GM20000 (cell line): ENCODE measurements at places on chromosomes 3 and 15.

DNA sequence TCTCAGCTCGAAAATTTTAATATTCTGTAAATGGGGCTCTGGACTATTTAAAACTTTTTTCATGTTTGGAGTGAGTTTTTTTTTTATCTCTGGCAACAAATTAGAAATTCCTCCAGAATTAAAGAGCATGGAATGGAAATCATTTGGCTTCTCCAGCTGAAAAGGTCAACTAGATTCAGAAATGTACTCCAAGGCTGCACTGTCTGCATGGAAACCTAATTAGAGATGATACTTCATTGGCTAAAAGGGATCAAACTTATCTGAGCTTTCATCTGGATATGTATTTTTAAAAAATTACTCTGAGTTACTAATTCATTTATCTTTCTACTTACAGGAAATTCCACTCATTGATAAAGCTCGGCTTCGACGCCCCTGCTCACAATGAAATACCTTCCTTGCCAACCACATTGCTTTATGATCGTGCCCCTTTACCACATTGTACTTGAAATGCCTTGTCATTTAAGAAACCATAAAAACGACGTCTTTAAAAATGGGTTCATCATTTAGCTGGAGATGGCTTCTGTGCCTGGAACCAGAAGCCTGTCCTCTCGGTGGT is 285.5 kb upstream of the ICE2 start:
- no peak for DNase-seq

DNA sequence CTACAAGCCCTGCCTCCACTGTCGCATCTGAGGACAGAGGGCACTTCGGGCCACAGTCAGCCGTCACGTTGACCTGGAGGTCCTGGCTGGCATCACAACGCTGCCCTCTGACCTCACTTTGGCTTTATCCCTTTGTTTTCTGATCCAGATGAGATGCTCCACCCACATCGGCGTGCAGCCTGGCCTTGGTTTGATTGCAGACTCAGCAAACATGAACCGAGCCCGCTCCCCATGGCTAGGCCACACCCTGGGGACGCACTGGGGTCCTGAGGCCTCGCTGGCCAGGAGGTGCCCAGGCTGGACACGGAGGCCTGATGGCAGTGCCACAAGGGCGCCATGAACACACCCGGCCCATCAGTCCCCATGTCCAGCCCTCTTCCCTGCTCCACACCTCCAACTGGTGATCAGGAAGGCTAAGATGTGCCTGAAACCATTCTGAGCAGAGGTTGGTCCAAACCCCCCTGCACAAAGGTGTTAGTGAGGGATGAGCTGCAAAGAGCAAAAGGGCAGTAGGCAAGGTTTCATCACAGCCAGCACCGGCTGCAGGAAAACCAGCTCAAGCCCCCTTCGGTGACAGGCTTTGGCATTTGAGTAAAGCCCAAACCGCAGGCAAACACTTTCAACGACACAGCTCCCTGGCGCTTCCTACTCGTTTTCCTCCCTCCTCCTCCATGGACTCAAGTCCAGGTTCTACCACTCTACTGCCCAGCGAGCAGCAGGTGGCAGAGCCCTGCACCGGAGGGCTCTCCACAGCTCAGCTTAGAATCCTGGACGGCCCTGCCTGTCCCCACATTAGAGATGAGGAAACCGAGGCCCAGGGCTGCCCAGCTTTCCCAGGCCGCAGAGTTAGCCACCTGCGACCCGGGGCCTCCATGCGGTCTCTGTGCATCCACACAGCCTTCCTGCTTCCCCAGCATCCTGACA is 165.8 kb downstream of the NUP210 start:
- DNase-seq, result no peak

DNA sequence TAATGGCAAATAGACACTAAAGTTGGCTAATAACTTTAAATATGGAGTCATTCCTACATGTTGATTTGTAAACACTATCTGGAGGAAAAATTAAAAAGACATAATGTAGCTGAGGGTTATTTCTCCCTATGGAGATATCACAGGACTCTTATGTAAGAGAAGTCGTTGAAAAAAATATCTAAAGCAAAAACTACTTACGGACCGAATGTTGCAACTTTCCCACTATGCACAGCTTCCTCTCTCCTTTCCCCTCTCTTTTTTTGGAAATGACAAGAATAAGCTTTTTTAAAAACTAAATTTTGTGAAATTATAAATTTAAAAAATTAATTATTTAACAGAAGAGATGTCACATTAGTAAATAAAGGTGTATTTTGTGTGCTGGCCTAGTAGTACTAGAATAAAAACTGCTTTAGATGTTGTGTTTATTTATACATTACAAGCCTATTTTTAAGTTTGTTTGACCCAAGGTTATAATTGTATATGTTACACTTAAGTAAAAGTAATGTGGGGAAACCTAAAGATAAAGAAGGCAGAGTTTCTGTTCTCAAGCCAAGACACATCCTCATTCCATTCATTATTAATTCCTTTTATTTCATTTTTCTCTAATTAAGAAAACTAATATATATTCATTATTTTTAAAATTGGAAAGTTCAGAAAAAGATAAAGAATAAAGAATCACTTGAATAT is 20.7 kb upstream of the PPARG start:
- no peak for DNase-seq

- no peak for DNase-seq
Measured at GRCh38 chr3:31947671-31948091, 33.4 kb downstream of the OSBPL10 start.

- DNase-seq, result no peak
Measured at GRCh38 chr3:194254040-194254439, 97.1 kb downstream of the CPN2 start.

- no peak for DNase-seq
Measured at GRCh38 chr3:43689766-43690399, 855 bp upstream of the ABHD5 start.

DNA sequence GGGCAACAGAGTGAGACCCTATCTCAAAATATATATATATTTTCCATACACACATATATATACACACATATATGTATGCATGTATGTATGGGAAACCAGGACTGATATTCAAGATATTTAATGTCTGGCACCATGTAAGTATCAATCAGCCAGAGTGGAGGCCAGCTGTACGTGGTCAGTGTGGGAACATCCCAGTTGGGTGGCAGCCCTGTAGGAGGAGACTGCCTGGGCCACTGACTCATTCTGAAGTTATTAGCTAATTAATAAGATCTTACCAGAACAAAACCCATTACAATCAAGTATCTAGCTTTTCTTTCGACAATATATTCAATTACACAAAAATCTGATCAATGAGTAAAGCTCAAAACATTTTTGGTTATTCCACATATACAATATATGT is 85.1 kb upstream of the OCA2 start:
- no peak for DNase-seq

DNA sequence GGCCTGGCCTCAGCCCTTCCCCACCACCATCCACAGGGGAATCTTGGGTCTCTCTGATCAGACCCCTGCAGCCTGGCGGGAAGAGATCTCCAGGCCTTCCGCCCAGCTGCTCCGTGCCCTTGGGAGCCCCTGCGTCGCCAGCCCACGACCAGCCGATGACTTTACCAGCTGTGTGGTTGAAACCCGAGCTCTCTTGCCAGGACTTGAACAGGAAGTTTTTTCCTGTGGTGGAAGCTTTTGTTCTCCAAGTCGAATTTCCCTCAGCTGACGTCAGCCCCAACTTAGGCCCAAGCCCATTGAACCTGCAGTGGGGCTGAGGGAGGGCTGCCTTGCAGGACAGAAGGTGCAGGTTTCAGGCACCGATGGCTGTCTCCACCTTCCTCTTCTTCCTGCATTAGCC is 51.7 kb upstream of the SMAD3 start:
- no peak for DNase-seq

GRCh38 chr3:132382267-132382666 is 35.0 kb upstream of the DNAJC13 start:
- DNase-seq, result no peak

DNA sequence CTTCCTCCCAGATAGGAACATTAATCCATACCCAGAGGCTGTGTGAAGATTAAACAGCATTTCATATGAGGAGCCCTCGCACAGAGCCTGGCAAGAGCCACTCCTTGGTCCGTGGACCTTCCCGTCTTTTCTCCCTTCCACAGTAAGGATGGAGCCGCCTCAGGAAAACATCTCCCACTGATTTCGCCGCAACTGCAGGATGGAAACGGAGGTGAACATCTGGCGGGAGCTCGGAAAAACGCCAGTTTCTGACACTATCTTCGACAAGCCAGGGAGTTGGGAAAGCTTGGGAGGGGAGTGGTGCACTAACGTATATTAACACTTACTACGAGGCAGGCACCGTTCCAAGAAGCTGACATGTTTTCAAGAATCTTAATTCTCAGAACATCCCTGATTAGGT is 157.9 kb downstream of the XXYLT1 start:
- no peak for DNase-seq

DNA sequence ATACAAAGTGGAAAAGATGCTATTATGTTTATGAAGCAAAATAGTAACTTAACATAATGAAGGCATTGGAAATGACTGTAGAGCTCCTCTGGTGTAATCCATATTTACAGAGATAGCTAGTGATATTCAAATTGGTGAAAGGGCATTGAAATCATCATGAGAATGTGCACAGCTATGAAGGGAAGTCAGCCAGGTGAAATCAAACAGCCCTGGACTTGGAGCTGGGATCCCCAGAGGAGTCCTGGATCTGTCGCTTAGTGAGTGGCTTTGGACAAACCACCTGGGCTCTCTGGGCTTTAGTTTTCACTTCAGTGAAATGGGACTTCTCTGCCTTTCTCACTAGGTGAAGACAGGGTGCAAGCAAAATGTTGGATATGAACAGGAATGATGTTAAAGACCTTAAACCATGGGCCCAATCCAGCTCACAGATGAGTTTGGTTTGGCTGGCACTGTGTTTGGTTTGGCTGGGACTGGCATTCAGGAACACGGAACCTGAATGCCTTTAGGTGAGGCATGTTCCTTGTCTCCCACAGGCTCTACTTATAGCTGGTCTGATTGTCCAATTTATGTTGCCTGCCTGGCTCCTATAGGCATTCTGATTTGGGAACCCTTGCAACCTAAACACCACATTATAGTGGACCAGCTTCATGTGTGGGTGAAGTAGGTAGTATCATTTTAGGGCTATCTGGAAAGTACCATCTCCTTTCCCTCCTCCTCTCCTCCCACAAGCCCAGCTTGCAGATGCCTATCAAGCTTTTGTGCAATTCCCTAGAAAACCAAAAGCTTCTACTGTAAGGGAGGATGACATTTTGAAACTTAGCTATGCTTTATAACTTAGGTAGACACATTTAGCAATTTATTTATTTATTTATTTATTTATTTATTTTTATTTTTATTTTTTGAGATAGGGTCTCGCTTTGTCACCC is 110.6 kb upstream of the TNFAIP8L3 start:
- DNase-seq, result no peak

GRCh38 chr3:127524296-127524896 is 66.1 kb downstream of the TPRA1 start:
- DNase-seq, result no peak

DNA sequence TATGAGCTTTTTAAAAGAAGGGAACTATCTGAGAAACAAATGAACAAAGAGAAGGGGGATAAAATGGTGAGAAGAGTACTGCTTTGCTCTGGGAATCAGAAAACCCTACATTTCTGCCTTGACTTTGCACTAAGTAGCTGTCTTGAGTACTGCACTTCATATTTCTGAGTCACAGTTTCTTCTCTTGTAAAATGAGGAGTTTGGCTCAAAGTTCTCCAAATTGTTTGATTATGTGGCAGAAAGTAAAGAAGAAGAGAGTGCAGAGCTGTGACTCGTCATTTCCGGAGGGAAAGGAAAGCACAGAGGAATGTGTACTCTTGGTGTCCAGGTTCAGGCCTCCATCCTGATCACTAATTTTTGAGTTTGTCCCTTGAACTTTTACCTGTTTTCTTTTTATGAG is 54.7 kb downstream of the TP63 start:
- no peak for DNase-seq

GRCh38 chr3:89560568-89560967 is 453.1 kb downstream of the EPHA3 start:
- DNase-seq, result no peak

DNA sequence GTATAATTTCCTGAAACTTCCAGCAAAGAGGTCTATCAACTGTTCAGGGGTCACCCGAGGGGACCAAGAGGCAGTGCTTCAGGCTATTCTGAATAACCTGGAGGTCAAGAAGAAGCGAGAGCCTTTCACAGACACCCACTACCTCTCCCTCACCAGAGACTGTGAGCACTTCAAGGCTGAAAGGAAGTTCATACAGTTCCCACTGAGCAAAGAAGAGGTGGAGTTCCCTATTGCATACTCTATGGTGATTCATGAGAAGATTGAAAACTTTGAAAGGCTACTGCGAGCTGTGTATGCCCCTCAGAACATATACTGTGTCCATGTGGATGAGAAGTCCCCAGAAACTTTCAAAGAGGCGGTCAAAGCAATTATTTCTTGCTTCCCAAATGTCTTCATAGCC is 6.8 kb downstream of the GCNT3 start:
- DNase-seq, result no peak

DNA sequence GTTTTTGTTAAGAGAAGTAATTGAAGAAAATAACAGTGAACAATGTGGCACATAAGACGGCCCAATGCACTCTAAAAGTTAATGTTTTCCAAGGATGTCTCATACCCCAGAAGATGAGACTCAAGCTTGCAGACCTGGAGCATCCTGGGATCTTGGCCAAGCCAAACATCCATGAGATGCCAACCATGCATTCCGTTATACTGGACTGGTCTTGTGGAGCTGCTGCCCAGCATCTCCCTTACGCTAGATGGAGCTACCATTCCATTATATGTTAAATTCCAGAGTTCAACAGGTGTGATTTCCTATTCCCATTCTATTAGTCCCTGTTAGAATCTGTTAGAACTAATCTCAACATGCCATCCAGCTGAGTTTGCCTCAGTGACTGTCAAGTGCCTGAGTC is 181.8 kb downstream of the PDCD6IP start:
- peak; percentile 16 for DNase-seq

DNA sequence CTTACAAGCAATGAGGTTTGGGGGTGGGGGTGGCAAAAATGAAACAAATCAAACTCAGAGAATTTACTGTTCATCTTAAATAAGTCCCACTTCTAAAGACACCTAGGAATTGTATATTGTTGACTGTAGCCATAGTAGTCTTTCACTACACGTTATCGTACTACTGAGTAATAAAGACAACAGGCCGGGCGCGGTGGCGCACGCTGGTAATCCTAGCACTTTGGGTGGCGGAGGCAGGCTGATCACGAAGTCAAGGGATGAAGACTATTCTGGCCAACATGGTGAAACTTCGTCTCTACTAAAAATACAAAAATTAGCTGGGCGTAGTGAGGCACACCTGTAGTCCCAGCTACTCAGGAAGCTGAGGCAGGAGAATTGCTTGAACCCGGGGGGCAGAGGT is 231.6 kb downstream of the CTNNB1 start:
- no peak for DNase-seq

GRCh38 chr3:61645148-61645547 is 83.8 kb downstream of the PTPRG start:
- no peak for DNase-seq

- DNase-seq, result no peak
Measured at GRCh38 chr15:89196994-89197393, 24.4 kb downstream of the RLBP1 start.

DNA sequence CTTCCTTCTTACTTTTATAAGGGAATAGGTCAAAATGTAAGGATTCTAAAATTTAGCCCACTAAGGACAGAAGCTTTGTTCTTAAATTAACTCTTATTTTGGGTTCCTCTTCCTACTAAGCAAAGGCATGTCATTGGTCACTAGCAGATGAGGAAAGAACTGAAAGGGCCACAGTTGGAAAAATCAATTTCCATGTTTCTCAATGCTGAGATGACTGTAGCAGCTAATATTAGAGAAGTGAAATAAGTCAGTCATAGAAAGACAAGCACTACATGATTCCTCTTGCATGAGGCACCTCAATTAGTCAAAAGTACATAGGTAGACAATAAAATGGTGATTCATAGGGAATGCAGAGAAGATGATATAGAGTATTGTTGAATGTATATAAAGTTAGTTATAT is 353.7 kb downstream of the RSL24D1 start:
- no peak for DNase-seq
